ENCODE measurements at places on chromosomes 6 and 20.

- no peak for DNase-seq
Measured at GRCh38 chr6:145670311-145670710, 65.0 kb downstream of the EPM2A start.

- no peak for DNase-seq
Measured at GRCh38 chr20:7579888-7580287, 360.4 kb downstream of the HAO1 start.

DNA sequence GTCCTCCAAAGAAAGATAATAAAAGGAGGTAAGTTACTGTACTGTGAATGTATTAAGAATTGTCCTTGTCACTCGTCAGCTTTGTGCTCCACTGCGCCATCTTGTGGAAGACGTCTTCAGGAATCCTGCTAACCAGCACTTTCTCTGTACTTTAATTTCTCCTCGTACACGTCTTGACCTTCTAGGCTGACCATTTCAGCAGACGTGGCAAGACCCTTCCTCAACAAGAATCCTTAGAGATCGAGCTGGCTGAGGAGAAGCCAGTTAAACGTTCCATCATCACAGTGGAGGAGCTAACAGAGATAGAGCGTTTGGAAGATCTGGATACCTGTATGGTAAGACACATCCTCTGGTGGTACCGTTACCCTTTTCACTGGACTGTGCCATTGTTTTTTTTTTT is 95.5 kb upstream of the SCGN start:
- peak; percentile 41 for DNase-seq

DNA sequence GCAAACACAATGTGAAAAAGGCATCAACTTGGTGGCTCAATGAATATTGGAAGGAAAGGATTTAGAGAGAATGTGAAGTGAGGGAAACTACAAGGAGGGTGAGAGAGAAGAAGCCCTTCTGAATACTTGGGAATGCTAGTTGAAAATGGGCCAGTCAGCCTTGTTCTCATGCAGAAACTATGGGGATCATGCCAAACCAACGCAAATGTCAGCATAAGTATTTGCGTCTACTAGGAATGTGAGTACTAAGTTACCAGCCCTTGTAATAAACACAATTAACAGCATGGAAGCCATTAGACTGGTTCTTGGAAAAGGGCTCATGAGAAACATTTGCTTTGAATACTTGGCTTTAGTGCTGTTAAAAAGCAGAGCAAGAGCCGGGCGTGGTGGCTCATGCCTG is 54.9 kb upstream of the AIG1 start:
- no peak for DNase-seq

GRCh38 chr6:166957087-166957804 is 896 bp upstream of the RNASET2 start:
- DNase-seq: no peak

GRCh38 chr6:142457638-142458406 is 156.0 kb downstream of the ADGRG6 start:
- DNase-seq: no peak

- no peak for DNase-seq
Measured at GRCh38 chr6:118996289-118996820, 61.4 kb upstream of the MCM9 start.

- no peak for DNase-seq
Measured at GRCh38 chr20:5297280-5298004, 19.3 kb downstream of the PROKR2 start.

DNA sequence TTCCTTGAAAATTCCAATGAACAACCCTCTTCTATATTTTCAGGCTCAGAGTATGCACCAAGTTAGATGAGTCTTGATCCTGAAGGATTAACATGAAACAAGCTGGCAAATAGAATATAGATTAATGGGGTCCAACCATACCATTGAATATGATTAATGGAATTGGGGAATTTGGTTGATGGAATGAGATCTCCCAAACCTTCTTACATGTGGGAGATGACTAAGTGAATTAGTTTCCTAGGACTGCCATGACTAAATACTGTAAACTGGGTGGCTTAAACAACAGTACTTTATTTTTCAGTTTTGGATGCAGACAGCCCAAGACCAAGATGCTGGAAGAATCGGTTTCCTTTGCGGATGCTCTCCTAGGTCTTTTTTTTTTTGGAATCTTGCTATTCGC is 347.0 kb downstream of the QKI start:
- DNase-seq: no peak

- DNase-seq: no peak
Measured at GRCh38 chr20:62015540-62016288, 50.0 kb downstream of the TAF4 start.

- DNase-seq: no peak
Measured at GRCh38 chr20:62487561-62488354, 12.0 kb upstream of the GATA5 start.

GRCh38 chr20:13353261-13353945 is 132.3 kb downstream of the ISM1 start:
- DNase-seq: no peak

DNA sequence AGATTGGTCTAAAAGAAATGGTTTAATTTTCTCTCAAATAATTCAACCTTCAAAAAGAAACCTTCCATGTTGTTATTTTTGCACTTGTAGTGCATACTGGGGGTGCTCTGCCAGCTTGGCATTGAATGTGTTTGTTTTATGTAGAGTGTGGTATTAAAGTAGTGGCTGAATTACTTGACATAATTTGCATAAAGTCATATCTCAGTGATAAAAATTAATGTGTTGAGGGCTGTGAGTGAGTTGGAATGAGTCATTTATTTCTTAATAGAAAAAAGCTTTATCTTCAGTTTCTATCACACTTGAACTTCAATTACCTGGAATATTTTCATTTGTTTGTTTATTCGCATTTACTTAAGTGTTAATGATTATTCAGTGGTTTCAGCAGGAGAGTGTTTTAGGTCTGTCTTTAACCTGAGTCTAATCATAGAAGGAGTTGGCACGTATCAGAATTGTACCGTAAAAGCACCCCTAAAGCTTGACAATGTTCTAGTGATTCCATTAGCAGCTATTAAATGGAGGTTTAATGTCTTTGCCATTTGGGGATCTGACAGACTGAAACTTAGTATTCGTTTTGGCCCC is 801.2 kb upstream of the FLRT3 start:
- no peak for DNase-seq

DNA sequence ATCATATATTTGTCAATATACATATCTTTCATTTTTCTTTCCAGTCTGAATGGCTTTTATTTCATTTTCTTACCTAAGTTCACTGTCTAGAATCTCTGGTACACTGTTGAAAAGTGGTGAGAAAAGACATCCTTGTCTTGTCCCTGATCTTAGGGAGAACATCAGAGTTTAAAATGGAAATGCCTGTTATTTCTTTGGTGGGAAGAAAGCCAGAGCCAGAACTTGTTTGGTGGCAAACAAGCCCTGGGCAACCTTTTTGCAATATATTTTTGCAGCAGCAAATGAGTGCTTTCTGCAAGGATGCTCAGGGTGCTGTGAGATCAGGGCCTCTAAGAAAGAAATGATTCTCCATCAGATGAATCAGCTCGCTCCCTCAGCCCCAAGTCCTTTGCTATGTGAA is 156.6 kb downstream of the RALGAPA2 start:
- no peak for DNase-seq

DNA sequence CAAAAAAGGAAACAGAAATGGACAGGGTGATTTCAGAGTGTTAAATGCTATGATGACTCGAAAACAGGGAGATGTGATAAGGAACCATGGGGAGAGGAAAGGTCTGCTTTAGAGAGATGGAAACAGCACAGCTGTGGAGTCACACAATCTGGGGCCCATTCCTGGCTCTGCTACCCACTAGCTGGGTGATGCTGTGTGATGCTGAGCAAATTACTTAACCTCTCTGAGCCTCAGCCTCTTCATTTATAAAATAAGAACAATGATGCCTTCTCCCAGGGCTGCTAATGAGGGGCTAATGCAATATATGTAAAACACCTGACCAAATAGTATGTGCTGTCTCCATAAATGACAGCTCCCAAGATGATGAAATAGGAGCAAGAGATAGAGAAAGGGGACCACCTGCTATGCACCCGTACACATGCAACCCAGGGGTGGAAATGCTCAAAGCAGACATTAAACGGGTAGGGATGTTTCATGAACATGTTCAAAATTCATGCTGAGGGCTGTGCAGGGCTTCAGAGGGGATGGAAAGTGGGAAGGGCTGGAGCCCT is 27.7 kb downstream of the MDGA1 start:
- no peak for DNase-seq

DNA sequence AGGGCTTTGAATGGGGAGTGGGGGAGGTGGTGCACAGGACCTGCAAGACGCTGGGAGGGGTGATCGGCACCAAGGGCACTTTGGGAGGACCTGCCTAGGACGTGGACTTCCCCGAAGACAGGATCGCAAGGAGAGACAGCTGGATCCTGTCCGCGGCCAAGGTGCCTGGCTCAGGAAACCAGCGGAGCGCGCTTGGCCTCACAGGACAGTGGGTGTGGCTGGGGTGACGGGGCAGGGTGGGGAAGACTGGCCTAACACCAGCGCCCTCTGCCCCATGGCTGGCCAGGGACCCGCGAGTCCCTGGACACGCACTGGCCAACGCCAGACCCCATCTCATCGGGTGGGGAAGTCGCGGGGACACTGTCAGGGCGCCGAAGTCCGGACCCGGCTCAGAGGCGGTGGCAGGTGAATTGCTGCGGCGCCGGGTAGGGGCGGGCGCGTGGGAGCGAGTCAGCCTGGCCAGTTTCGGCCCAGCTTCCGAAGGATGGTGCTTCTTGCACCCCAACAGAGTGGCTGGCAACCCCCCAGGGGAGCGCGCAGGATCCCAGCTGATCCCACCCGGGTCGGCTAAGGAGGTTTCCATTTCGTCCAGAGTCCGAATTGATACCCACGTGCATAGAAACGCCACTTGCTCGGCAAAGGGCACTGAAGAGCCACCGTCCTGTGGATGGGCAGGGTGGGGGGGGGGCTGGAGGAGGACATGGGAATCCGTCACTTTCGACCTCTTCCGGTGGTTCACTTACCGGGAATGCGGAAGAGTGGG is 785 bp upstream of the THBD start:
- no peak for DNase-seq

DNA sequence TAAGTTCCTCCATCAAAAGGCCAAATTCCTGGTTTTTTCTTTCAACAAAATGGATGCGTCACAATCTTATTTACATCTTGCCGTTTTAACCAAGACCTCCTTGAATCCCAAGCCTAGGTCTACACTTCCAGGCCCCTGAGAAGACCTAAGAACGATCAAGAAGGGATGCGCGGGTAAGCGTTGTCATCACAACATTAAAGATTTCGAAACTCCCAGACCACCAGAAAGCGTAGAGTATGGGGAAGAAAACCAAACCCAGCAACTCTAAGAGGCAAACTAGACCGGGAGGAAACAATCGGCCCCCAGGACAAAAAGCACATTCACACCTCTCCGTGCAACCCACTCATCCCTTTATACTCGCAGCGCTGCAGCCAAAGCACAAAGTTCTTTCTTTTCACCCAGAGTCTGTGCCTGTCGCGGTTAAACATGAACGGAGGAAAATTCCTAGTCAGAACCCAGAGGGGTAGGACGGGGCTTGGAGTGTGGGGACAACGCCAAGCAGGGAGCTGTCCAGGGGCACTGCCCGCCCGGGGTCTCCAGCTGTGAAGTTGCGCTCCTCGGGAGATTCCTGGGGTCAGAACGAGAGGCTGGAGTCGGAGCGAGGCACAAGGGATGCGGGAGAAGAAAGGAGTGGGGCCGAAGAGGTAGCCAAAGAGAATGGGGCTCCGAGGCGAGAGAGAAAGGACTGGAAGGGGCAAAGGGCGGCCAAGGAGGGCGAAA is 725 bp downstream of the OSER1 start:
- no peak for DNase-seq

DNA sequence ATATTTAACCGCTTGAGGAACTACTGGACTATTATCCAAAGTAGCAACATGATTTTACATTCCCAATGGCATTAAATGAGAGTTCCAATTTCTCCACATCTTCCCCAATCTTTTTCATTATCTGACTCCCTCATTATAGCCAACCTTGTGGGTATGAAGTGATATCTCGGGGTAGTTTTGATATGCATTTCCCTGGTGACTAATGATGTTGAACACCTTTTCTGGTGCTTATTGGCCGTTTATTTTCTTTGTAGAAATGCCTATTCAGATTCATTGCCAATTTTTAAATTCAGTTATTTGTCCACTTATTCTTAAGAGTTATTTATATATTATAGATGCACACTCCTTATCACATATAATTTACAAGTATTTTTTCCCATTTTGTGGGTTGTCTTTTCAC is 129.0 kb downstream of the MMS22L start:
- no peak for DNase-seq

DNA sequence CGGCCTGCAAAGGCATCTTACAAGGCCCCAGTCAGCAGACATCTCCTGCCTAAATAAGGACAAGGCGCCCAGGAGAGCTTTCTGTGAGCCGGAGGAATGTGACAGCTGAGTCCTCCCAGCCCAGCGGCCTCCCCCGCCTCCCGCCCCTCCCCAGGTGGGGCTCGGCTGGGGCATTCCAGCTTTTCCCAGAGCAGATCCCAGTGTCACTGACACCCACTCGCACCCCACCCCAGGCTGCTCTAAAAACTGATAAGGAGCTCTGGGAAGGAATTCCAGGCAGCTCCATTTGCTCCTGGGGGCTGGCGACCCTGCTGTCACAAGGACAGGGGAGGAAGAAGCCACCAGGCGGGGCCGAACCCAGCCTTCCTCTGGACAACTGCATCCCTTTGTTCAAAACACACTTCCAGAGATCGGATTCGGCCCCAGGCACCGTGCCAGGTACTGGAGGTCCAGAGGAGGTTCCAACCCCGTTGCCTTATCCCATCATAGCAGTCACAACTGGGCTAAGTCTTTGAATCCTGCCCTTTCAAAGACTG is 49.7 kb downstream of the JPH2 start:
- no peak for DNase-seq

DNA sequence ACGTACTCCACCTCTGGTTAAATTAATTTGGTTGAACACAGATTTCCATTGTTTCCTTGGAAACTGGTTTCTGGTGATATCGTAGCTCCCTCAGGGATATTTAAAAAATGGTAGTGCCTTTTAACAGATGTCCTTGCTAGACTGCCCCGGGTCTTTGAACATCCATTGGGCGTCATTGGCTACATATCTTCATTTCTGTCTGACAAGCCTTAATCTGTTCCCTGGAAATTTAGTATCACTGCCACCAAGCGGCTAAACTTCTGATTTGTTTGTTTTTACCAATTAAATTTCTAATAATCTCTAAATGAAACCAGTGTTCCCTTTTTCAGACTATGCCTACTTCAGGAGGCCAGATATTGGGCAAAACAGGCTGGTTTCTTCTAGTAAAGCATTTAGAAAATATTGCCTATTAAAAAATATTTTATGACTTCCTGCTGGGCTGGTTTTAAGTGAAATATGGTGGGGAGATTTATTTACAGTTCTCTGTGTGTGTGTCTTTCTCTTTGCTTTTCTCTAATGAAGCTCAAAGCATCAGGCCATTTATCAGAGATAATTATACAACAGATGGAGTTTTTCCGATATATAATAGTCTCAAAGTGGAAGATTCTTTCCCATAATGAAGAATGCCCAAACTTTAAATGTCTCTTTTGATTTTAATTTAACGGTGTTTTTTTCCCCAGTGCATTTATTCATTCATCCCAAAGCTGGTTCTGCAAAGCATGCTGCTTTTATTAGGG is 249.5 kb downstream of the ZFAND3 start:
- DNase-seq: no peak

GRCh38 chr20:63381781-63382431 is 20.8 kb upstream of the CHRNA4 start:
- no peak for DNase-seq

- DNase-seq: no peak
Measured at GRCh38 chr6:37700620-37700973, 2.9 kb upstream of the MDGA1 start.
